ENCODE measurements at places on chromosomes 7 and 10.

- DNase-seq = no peak
Observed at GRCh38 chr10:58517491-58518355, 5.1 kb downstream of the BICC1 start.

- no peak for DNase-seq
Observed at GRCh38 chr10:30456266-30456665, 22.3 kb downstream of the MAP3K8 start.

- DNase-seq = no peak
Observed at GRCh38 chr7:116142850-116143249, 67.5 kb upstream of the TES start.

- no peak for DNase-seq
Observed at GRCh38 chr10:11898372-11899066, 75.4 kb downstream of the PROSER2 start.

- no peak for DNase-seq
Observed at GRCh38 chr7:18212758-18213157, 185.1 kb upstream of the PRPS1L1 start.

- no peak for DNase-seq
Observed at GRCh38 chr7:107850216-107850615, 40.8 kb upstream of the DLD start.

DNA sequence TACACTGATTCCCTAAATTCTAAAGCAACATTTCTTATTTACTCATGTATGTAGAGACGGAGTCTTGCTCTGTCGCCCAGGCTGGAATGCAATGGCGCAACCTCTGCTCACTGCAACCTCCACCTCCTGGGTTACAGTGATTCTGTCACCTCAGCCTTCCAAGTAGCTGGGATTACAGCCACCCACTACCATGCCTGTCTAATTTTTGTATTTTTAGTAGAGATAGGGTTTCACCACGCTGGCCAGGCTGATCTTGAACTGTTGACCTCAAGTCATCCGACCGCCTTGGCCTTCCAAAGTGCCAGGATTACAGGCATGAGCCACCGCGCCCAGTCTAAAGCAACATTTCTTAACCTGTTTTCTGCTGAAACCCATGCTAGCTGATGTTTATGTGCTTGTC lies 227.6 kb upstream of the PLXDC2 start:
- no peak for DNase-seq

- no peak for DNase-seq
Observed at GRCh38 chr10:102235598-102235920, 5.8 kb downstream of the PITX3 start.

GRCh38 chr10:12252882-12253546 lies 57.0 kb downstream of the CDC123 start:
- DNase-seq = no peak

DNA sequence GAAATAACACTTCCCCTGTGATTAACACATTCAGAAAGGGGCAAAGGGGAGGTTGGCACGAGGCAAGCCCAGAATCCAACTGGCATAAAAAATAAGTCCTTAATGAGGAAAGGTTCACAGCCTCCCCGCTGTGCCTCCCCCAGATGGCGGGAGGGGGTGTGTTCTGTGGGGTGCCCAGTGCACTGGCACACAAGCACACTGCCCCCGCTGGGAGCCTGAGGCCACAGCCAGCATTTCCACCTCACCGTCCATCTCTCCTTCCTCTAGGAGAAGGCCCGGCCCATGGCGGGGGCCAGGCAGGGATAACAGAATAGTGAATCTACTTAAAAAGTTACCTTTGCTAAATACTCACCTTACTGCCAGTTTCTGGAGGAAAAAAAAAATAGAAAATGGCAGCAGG lies 43.2 kb downstream of the PRKAG2 start:
- DNase-seq = no peak

- no peak for DNase-seq
Observed at GRCh38 chr7:28272461-28272877, 91.9 kb upstream of the JAZF1 start.

GRCh38 chr10:90179696-90180407 lies 478.5 kb downstream of the KIF20B start:
- no peak for DNase-seq

GRCh38 chr7:56287429-56288138 lies 171.4 kb upstream of the NUPR2 start:
- no peak for DNase-seq

- DNase-seq = no peak
Observed at GRCh38 chr10:103564776-103565520, 71.4 kb downstream of the NEURL1 start.

DNA sequence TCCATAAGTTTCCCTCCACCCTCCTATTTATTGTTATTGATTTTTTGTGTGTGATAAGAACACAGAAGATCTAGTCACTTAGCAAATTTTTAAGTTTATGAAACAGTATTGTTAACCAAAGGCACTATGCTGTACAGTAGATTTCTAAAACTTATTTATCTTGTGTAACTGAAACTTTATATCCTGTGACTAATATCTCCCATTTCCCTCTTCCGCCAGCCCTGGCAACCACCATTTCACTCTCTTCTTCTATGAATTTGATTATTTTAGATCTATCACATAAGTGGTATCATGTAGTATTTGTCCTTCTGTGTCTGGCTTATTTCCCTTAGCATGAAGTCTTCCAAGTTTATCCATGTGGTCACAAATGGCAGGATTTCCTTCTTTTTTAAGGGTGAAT lies 144.3 kb upstream of the INHBA start:
- DNase-seq = no peak

- DNase-seq = no peak
Observed at GRCh38 chr7:153939177-153939576, 113.0 kb upstream of the DPP6 start.

DNA sequence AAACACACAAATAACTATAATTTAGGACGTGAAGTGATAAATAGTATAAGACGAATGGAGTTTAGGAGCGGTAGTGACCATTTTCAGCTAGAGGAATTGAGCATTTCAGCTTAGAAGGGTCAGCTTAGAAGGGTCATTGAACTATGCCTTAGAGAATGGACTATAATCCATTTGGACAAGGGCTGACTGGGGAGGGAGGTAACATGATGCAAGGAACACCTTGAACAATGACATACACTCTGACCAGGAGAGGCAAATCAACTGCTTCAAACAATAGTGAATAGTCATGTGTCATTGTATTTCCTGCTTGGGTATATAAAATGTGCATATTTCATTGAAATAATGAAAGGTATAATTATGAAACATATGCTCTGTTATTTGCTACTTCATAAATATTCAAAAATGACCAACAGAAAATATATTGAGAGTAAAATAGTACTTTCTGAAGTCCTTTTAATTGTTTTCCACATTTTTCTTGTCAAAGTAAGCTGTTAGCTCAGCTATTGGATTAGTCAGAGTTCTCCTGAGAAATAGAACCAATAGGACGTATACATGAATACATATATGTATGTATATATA lies 40.5 kb upstream of the WASL start:
- DNase-seq = no peak

DNA sequence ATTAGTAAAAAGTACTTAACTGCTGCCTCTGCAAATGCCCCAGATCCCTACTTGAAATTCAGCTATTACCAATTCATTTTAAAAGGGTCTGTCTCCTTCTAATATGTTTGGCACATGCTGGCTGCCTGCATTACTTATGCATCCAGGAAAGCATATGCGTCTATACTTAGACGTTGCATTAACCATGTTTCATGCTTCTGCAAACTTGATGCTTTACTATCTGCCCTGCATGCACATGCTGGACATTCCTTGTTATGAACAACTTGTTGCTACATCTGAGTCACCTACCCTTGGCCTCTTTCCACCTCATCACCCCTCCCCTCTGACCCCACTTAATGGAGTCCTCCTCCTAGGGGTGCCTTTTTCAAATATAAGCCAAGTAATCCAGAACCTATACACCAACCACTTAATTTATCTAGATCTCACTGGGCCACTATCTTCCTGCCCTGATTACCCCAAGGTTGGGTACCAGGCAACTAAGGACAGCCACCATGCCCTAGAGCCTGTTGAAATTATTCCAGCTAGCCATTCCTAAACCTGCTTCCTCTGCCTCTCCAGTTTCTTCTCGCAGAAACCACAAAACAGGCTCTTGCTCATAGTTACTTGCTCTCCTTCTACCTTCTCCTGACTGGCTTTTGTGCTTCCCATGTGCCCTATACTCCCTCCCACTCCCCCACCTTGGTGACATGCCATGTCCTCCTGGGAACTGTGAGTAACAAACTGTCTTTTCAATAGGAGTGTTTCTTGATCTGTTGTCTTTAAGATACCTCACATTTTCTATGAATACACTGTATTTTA lies 1187.9 kb downstream of the REEP3 start:
- DNase-seq = no peak

GRCh38 chr7:114104035-114104434 lies 185.2 kb upstream of the PPP1R3A start:
- DNase-seq = no peak

- DNase-seq = no peak
Observed at GRCh38 chr7:117873310-117874190, at the start of gene CTTNBP2. Gene CTTNBP2 (minus strand): TSS chr7:117873441. CDS start chr7:117873415, 26 bp downstream.

DNA sequence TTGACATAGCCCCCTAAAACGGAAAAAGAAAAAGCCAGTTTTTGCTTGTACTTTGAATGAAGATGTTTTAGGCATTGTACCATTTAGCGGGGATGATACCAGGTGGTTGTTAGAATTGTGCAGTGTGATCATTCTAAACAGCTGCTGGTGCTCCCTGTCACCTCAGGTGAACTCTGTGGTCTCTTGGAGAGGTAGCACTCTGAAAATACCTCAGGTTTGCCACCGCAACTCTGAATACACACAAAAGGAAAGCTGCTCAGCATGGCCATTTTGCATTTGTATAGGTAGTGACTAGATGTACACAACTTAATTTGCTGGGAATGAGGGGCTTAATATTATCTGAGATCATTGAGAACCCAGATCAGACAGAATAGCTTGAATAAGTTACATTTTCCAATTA lies 52.6 kb downstream of the PLEKHA8 start:
- DNase-seq = no peak

DNA sequence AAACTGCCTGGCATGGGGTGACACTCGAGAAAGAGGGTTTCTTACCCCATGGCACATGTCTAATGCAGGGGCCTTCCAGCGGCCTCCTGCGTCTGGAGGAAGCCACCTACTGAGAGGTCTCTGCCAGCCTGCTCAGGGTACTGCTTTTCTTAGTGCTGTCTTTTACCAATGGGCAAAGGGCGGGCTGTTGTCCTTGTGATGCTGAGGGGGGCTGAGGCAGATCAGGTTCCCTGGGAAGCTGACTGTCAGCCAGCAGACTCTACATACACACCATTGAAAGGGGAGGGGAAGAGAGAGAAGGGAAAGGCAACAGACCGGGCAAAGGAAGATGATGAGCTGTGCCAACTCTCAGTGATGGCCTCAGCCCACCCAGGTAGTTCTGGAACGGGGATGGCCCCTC lies 48.7 kb downstream of the COL13A1 start:
- DNase-seq = no peak

DNA sequence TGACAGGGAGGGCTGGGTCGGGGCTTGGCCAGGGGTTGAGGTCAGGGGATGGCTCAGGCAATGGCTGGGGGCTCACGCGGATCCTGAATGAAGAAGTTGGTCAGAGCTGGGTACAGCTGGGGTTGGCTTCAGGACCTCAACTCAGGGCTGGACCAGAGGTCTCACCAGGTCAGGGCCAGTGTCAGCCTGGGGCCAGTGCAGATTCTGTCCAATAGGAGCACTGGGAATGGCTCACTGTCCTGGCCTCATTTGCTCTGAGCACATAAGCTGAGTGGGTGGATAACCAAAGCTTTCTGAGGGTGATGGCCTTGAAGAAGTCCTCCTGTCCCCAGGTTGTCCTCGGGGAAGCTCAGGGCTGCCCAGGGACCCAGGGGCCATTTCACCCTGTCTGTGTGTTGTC lies 54.9 kb upstream of the PCBD1 start:
- DNase-seq = no peak

DNA sequence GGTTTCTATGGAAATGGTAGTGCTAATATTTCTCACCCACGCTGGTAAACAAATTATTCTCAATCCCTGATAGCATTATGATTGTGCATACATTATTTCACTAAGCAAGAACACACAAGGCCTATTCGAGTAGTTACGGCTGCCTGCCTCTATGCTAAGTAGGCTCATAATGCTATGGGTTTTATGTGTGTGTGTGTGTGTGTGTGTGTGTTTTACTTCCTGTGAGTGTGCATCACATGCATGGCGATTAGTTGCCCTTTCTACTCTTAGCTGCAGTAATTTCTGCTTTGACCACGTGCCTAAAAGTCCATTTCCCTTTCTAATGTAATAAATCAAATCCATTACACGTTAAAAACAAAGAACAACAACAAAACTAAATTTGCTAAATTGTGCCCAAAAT lies 117.0 kb downstream of the CHCHD3 start:
- no peak for DNase-seq

- DNase-seq = no peak
Observed at GRCh38 chr7:32043688-32044087, 26.5 kb downstream of the PDE1C start.

DNA sequence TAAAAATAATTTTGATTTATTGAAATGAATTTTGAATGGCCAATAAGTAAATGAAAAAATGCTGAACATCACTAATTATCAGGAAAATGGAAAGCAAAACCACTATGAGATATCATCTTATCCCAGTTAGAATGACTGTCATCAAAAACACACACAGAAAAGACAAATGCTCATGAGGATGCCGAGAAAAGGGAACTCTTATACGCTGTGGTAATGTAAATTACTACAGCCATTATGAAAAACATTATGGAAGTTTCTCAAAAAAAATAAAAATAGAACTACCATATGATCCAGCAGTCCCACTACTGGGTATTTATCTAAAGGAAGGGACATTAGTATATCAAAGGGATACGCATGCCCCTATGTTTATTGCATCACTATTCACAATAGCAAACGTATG lies 15.8 kb downstream of the SCIN start:
- no peak for DNase-seq

DNA sequence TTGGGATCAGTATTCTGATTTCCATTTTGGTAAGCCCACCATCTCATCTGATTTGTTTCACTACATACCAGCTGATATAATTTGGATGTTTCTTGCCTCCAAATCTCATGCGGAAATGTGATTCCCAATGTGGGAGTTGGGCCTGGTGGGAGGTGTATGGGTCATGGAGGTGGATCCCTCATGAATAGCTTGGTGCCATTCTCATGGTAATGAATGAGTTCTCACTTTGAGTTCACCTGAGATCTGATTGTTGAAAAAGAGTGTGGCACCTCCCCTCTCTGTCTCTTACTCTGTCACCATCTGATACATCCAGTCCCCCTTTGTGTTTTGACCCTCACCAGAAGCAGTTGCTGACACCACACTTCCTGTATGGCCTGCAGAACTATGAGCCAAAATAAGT lies 347.3 kb downstream of the ARL4A start:
- no peak for DNase-seq
